ENCODE measurements at places on chromosomes 5 and 9.

DNA sequence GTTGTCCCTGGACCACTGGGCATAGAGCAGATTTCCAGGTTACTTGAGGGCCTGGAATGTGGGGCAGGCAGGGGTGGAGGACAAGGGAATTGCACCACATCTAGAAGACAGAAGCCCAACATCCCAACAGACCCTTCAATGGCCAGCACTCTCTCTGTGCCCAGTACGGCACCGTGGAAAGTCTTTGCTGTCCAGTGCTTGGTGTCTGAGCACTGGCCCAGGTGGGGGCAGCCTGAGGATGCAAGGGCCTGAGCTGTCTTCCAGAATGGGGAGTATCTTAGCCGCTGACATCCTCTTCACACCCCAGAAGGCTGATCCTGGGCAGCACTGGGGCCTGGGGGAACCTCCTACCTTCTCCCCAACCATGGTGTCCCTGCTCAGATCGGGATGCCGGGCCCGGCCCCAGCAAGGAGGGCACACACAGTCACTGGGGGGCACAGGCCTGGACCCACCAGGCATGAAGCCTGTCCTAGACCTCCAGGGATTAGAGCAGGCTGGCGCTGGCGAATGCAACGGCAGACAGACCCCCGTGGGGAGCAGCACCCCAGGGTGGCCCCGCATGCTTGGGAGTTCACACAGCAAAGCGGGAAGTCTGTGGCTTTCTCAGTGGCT is 40.6 kb upstream of the OLFM1 start:
- no peak for DNase-seq

DNA sequence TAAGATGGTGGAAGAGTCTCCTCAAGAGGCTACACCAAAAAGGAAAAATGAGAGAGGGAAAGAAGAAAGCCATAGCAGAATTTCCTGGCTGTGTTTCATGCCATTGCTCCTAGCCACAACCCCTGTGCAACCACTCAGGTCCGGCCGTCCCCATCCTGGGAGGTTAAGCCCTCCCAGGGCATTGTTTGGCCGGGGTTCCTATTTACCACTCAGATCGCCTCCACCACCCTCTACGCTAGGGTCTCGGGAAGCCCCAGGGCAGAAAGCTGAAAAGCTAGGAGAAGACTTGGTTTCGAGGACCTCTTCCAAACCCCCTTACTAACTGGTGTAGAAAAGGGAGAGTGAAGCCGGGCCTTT is 715 bp downstream of the RC3H2 start:
- peak; percentile 37 for DNase-seq

GRCh38 chr5:74639807-74640449 is 600 bp downstream of the ENC1 start:
- DNase-seq = peak; percentile 19

- no peak for DNase-seq
Measured at GRCh38 chr5:171442287-171443042, 23.0 kb downstream of the FGF18 start.

GRCh38 chr5:54463713-54464112 is 8.2 kb downstream of the HSPB3 start:
- no peak for DNase-seq

DNA sequence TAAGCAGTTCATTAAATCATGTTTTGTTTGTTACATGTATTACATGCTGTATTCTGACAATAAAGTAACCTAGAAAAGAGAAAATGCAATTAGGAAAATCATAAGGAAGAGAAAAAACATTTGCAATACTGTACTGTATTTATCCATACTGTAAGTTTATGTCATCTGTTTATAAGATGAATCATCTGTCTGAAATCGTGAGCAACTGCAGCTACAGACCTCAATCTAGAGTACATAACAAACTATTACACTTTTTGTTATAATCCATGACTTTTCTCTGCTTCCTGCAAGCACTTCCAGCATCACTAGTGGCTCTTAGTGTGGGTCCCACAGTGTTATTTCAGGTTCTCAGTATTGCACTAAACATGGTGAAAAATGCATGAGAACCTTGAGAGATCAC is 144.4 kb upstream of the NR4A3 start:
- DNase-seq = no peak

DNA sequence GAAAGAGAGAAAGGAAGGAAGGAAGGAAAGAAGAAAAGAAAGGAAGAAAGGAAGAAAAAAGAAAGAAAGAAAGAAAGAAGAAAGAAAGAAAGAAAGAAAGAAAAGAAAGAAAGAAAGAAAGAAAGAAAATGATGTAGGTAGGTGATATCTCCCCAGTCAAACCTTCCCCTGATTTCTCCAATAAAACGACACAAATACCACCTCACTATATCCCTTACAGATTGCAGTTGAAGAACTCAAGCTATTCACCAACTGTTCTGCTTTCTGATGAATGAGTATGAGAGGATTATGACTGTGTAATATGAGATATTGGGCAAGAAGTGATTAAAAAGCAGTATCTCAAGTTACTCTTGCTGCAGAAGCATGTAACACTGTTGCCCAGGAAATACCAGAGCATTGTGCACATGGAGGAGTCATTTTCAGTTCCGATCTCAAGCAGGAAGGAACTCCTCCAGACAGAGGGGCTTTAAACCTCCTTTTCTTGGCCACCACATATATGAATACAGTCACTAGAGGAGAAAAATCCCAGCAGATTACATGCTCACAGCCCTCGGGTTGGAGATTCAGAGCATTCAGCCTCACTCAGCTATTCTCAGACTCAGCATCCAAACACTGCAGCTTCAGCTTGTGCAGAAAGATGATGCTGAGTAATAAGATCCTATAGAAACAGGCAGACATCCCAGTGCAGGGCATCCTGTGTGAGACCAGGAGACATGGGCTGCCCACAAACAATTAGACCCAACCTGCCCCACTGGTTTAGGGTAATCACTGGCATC is 61.4 kb downstream of the UGCG start:
- DNase-seq = peak; percentile 26

GRCh38 chr5:94263068-94263467 is 355.3 kb downstream of the KIAA0825 start:
- DNase-seq = no peak

DNA sequence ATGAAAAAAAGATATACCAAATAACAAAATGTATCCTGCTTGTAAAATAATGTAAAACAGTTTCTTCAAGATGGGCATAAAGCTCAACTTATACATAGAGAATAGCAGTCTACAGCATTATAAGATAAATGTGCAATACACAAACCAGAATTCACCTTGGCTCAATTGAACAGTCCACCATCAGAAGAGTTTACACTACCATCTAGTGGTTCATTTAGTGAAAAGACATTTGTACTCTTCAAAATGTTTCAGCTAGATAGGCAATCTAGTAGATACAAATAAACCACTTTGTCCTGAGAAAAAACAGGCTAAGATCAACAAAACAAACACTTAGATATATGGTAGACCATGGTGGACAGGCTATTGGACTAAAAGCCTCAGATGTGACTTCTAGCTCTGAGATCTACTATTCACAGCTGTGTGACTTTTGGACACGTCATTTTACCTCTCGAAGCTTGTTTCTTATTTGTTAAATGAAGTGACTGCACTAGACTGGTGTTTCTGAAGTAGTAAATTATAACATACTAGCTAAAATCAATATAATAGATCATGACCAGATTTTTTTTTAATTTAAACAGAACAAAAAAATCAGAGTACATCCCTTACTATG is 22.1 kb upstream of the TPD52L3 start:
- peak; percentile 20 for DNase-seq

- DNase-seq = no peak
Measured at GRCh38 chr9:96183751-96184150, 118.2 kb downstream of the HSD17B3 start.

DNA sequence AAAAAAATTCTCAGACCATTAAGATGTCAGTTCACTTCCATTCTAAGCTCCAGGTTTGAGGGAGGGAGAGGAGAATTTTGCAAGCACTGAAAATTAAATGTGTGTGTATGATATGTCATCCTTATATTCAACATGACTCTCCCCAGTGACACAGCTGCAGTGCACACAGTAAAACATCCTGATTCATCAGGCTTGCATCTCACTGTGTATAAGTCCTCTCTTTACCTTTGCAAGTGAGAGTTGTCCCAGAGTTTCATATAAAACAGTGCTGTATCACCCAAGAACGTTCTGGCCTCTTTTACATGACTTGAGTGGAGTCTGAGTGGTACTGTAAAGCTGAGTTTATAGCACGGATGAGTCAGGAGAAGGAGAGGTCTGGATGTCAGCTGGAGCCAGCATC is 50.0 kb downstream of the DMRT2 start:
- no peak for DNase-seq

GRCh38 chr9:124309667-124310084 is 51.9 kb downstream of the NEK6 start:
- DNase-seq = no peak

DNA sequence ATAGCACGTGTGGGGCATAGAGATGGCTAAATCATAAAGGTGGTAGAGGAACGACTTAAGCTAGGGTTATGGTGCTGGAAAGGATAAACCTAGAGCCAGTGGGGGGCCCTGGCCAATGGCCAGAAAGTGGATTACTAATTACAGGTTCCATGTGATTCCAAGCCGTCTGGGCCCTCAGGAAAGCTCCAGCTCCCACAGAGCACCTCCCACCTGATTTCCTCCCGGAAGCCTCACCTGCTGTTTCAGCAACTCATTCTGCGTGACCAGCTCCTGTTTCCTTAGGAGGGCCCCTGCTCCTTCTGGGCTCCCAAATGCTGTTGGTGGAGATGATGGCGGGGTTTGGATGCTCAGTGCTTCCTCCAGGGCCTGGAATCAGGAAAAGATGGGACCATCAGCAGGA is 16.2 kb downstream of the GPX3 start:
- DNase-seq = no peak

DNA sequence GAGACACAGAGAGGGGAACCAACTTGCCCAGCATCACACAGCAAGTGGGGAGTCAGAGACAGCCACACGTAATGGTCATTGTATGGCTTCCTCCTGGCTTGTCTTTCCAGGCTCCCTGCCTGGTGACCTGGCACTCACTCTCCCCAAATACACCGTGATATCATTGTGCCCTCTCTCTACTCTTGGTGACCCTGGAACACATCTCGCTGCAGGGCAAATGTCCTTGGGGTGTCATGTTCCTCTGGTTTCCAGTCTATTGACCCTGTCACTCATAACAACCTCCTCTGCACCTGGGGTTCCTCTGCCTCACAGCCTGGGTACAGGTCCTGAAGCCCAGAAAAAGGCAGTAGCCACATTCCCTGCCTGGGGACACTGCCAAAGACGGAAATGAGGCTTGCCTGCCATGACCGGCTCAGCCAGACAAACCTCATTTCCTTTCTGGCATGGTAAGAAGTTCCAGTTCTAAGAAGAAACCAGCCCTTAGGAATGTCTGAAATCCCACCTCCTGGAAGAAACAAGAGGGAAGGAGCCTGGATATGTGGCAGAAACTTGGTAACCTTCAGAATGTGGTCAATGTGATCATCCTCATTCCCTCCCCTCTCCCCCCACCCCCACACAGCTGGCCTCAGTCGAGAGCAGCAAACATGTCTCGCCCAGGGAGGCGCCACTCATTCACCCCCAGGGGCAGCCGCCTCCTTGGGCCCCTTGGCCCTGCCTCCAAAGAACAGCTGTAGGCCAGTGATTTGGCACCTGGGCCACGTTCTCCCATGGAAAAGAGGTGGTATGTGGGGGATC is 30.6 kb upstream of the SMU1 start:
- no peak for DNase-seq

DNA sequence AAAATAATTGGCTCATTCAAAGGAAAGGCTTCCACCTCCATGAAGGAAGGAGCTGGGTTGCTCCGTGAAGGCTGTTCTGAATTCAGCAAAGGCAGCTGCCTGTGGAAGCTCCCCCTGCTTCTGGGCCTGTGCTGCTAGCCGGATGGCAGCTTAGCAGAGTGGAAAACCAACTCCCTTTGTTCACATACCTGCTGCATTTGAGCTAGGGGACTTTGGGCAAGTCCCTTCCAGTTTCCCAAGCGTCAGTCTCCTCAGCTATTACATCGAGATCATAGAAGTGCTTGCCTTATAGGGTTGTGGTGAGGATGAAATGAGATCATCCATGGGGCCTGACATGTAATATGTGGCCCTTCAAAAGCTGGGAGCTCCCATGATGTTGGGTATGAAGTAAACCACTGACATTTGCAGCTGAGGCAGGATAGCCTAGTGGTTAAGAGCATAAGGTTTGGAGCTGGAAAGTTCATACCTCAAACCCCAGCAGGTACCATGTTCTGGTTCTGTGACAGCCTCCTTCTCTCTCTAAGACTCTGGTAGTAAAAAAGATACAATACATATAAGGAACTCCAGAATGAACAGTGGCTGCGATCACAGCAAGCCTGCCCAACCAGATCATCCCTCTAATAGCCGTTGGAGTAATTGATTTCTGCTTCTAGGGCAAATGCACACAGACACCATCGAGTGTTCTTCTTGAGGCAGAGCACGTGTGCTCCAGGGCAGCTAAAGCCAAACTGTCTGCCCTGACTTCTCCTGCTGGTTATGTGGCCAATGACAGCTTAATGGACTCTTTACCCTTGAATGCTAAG is 11.0 kb upstream of the DENND1A start:
- no peak for DNase-seq

DNA sequence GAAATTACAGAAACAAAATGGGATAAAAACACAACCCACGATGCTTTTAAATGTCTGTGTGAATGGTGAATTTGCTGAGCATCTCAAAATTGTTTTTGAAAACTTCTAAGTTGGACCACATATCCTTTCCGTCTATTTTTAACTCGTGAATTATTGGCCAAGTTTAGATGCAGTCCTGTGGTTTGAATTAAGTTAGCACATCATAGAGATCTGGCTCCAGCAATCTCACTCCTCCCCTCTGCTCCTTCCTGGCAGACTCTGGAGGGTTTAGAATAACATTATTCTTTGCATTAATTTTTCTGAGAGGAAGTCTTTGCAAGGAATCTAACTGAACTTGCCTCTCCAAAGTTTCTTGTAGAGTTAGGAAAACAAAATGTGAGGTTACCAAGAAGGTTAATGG is 14.5 kb upstream of the ANKRD55 start:
- no peak for DNase-seq

GRCh38 chr5:51622161-51622790 is 239.0 kb downstream of the ISL1 start:
- DNase-seq = no peak
